Dermis blood vessel endothelial cell (primary cell): ENCODE measurements at places on chromosomes 2 and 18.

DNA sequence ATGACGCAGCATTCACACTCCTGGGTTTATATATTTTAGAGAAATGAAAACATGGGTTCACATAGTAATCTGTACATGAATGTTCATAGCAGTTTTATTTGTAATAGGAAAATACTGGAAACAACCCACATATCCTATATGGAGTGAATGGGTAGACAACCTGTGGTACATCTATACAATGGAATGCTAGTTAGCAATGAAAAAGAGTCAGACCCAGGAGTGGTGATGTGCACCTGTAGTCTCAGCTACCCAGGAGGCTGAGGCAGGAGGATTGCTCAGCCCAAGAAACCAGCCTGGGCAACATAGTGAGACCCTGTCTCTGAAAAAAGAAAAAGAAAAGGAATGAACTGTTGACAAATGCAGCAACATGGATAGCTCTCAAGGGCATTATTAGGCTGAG, 25.9 kb downstream of the AFTPH start:
- no peak for DNase-seq

- DNase-seq = no peak
These were observed 41.4 kb downstream of the DDX18 start for GRCh38 chr2:117855886-117856285.

GRCh38 chr2:218854860-218855259, 4.7 kb upstream of the WNT6 start:
- no peak for DNase-seq

GRCh38 chr2:218829868-218830451, 1.6 kb downstream of the PRKAG3 start:
- no peak for DNase-seq

- no peak for DNase-seq
These were observed 114.8 kb upstream of the ANKRD30BL start for GRCh38 chr2:132276571-132276981.

DNA sequence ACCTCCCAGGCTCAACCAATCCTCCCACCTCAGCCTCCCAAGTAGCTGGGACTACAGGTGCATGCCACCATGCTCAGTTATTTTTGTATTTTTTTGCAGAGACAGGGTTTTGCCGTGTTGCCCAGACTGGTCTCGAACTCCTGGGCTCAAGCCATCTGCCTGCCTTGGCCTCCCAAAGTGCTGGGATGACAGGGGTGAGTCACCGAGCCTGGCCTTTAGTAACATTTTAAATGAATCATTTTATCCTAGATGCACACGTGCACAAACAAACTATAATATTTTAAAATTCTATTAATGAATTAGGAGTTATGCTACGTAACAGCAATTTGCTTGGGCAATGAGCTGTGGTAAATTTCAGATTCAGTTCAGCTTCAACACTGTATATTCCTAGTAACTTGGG, 862.5 kb upstream of the ID2 start:
- DNase-seq = no peak

- no peak for DNase-seq
These were observed 65.3 kb downstream of the REEP1 start for GRCh38 chr2:86272111-86272510.

DNA sequence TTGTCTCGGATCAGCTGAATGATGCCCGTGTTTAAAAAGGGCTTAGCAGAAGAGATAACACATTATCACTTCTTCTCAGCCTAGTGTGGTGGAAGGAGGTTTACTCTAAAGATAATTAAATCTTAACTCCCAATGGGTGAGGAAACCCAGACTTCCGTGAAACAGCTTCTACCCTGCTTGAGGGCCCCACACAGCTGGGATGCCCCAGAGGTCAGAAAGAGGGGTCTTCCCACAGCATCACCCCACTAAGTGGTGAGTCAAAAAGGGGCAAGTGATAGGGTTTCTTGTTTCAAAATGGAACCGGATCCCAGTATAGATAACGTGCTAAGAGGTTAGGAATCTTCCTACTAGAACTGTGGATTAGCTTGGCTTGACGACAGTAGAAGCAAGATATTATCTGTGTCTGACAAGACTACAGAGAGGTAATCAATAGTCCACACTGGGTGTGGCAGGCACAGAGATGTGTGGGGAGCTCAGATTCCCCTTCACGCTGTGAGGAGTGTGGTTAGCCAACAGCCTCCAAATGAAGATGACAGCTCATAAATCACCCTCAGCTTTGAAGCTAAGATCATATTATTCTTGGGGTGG, 129.6 kb upstream of the COPS8 start:
- no peak for DNase-seq

- peak; percentile 74 for DNase-seq
These were observed 38.7 kb downstream of the REEP1 start for GRCh38 chr2:86298411-86299390.

GRCh38 chr18:79393635-79394533, 1.8 kb upstream of the NFATC1 start:
- peak; percentile 96 for DNase-seq

- no peak for DNase-seq
These were observed 26.8 kb downstream of the SULT1C2 start for GRCh38 chr2:108315444-108315934.

GRCh38 chr2:202032846-202033316, 774 bp upstream of the FZD7 start:
- peak; percentile 15 for DNase-seq

DNA sequence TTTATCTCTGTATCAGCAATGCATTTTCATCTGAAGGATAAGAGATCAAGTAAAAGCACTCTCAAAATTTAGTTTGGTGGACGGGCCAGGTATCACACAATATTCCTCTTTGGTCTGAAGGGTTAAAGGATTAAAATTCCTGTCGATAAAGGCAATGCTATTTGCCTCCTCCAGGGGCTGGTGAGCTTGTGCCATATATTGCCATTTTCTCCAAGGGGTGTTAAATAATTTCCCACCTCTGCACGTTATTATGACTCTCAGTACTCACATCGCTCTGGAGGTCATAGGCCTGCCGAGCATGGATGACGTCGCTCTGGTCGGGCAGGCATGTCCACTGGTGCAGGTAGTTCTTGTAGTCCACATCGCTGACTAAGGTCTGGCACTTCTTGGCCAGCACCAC, 94.2 kb downstream of the NEB start:
- no peak for DNase-seq

- no peak for DNase-seq
These were observed 28.5 kb downstream of the CIB4 start for GRCh38 chr2:26612522-26613240.

DNA sequence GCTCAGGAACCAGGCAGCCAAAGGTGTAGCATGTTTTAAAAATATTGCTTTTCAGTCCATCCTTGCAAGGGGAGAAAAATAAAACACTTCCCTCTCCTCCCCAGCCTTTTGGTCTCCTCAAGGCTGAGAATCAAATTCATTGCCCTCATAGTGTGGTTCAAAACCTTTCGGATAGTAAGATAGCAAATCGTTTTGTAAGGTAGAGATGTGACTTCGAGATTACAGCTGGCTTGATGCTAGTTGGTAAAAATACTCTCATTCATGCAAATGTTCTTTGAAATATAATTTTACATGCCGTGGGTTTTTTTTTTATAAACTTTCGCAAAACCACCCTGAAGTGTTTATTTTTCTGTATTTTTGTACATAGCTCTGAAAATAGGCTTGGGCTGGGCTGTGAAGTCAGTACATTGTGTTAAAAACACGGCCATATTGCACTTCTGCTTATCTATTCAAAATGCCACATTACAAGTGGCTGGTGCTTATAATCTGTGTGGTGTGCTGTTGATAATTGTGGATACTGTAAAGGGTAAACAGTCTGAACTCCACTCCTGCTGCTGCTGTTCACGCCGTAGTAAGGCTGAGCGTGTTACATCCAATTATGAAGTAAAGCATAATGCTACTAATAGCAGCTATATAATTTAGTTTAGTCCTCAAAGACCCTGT, 172.0 kb upstream of the SIX3 start:
- no peak for DNase-seq

DNA sequence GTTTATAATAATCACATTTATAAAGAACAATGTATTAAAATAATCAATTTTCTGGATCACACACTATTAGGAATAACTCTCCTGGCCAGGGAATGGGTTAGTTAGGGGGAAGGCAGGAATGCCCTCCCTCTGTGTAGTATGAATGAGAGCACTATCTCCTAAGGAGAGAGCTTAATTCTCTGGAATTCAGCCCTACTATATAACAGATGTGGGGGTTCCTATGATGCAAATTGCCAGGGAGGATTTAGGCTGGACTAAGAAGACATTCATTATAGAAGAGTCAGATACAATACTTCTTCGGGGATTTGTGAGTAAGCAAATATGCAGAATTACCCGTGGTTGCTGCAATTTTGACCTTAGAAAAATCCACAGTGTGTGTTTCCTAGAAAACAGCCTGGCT, 250.1 kb upstream of the VRK2 start:
- DNase-seq = no peak

- DNase-seq = no peak
These were observed 20.3 kb upstream of the CHST10 start for GRCh38 chr2:100437751-100438150.

- peak; percentile 60 for DNase-seq
These were observed 3.2 kb upstream of the PDK1 start for GRCh38 chr2:172552547-172553291.

- no peak for DNase-seq
These were observed 290.6 kb downstream of the ZEB2 start for GRCh38 chr2:144229296-144229695.

DNA sequence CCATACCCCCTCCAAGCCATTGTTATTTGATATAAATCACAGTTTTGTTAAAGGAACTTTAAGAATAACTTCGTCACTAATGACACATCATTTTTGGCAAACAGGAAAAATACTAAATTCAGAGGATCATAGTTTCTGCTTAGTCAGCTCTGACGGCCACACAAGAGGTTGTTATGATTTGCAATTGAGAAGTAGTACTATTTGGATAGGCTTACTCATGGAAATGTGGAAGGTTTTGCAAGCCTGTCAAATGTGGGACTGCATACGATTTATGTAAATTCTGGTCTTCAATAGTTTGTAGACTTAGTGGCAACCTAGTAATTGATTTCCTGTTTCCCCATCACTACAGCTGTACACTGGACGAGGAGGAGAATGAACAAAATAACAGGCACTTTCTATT, 108.1 kb downstream of the ARHGEF33 start:
- peak; percentile 79 for DNase-seq

DNA sequence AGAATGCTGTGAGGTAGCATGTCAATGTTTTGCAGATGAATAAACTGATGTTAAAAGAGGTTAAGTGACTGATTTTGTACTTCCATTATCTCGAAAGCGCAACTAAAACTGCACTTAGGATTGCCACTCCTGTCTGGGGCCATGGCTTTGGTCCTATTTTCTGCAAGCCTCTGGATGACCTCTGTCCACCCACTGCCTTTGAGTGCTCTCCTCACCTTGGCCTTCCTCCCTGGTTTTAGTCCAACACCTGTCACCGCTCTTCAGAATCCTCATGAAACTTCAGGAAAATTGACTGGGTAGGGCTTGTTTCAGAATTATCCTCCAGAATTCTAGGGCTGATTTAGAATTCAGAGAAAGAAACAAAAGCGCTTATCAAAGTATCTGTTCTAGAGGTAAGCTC, 51.1 kb upstream of the HNMT start:
- no peak for DNase-seq

DNA sequence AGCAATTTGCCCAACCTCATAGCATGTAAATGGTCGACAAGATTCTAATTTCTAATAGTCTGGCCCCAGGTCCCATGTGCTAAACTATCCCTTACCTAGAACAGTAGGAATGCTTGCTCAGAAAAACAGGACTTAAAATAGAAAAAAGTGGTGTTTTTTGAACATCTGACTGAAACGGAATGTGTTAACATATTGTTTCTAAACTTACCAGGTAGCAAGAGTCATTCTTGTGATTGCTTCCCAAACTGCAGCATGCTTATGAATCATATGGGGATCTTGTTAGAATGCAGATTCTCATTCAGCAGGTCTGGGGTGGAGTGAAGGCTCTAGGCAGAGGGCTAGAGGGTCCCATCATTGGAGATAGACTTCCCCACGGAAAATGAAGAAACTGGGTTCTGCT, 5.8 kb upstream of the SLC20A1 start:
- no peak for DNase-seq

DNA sequence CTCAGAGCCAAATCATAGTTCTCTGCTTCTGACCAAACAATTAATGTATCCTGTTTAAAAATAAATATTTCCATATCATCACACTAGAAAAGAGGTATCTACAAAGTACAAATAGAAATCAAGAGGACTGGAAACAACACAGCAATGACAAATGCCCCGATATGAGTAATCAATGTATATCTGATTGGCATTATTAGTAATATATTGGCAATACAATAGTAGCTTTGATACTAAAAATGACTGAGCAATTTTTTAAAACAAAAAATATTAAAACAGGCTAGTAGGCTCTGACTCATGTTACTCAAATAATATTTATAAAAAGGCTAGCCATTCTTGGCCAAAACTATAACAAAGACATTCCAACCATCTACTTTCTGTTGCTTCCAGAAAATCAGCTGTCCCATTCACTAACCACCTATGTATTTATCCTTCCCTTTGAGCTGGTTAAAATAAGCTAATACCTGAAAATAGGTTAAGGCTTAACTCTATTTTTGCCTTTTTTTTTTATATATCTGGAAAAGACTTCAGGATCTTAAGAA, 13.3 kb downstream of the PPP4R3B start:
- peak; percentile 23 for DNase-seq

GRCh38 chr18:39660141-39660540, 2094.5 kb upstream of the CELF4 start:
- no peak for DNase-seq

GRCh38 chr18:59149416-59149815, 9.7 kb downstream of the SEC11C start:
- no peak for DNase-seq

DNA sequence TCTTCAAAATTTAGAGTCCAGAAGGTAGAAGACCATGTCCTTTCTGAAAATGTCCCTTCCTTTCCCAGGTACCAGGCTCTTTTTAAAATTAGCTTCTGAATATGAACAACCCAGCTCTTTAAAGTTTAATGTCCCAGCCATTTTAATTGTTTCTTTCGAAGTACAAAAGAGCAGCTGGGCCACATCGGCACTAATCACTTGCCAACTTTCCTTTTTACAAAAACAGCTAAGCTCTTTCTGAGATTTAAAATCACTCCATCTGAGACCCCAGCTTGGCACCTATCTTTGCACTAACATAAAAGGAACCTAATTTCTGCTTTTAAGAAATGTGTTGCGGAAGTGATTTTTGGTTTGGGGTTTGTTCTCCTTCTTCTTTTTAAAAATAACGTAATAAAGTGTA, 2.6 kb downstream of the BOD1L2 start:
- no peak for DNase-seq

DNA sequence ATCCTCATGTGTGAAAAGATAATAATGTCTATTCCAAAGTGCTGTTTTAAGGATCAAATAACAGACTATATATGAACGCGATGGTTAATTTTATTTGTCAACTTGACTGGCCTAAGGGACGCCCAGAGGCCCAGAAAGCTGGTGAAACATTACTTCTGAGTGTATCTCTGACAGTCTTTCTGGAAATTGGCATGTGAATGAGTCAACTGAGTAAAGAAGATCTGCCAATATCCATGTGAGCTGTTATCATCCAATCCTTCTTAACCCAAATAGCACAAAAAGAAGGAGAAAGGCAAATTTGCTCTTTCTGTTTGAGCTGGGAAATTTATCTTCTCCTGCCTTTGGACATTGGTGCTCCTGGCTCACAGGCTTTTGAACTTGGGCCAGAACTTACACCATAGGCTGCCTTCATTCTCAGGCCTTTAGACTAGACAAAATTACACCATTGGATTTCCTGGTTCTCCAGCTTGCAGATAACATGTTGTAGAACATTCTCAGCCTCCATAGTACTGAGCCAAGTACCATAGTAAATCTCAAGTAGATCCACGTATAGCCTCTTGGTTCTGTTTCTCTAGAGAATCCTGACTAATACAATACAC, 114.7 kb upstream of the DOCK10 start:
- DNase-seq = no peak

- peak; percentile 68 for DNase-seq
These were observed 125.8 kb upstream of the HNMT start for GRCh38 chr2:137838255-137839092.
